ENCODE measurements at places on chromosomes 11 and 22.

- DNase-seq: no peak
Measured at GRCh38 chr11:1484695-1485503, 1.7 kb downstream of the MOB2 start.

GRCh38 chr11:12123799-12124198, 13.4 kb downstream of the MICAL2 start:
- DNase-seq: peak; percentile 49

GRCh38 chr22:41229730-41230400, 10.9 kb downstream of the CHADL start:
- DNase-seq: no peak

DNA sequence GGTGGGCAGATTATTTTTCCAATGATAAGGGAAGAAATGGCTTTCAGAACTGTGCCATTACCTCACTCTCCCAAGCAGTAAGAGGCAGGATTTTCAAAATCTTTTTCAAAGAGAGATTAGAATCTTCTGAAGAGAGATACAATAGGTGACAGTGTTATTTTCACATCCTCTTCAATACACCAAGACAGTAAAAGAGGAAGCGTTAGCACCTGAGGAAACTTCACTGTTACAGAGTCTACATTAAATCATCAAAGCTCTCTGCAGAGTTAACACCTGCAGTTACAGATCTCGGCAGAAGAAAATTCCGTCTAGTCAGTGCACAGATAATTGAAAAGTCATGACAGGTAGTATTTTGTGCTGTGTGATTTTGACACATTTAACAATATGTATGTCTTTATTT, 144.9 kb downstream of the PGR start:
- no peak for DNase-seq

DNA sequence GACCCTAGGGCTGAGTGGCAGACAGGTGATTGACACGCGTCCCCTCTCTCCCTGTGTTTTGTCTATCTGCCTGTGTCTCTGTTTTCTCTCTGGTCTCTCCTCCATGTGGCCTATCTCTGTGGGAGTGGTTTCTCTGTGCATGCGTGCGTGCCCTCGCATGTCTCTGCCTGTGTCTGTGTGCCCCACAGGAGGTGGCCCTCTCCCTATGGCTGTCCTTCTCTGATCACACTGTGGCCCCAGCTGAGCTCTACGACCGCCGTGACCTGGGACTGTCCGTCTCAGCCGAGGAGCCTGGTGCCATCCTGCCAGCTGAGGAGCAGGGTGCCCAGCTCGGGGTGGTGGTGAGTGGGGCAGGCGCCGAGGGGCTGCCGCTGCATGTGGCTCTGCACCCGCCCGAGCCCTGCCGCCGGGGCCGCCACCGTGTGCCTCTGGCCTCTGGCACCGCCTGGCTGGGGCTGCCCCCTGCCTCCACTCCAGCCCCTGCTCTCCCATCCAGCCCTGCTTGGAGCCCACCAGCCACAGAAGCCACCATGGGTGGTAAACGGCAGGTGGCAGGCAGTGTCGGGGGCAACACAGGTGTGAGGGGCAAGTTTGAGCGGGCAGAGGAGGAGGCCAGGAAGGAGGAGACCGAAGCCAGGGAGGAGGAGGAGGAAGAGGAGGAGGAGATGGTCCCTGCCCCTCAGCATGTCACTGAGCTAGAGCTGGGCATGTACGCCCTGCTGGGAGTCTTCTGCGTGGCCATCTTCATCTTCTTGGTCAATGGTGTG, 11.6 kb downstream of the TMEM132A start:
- DNase-seq: no peak

DNA sequence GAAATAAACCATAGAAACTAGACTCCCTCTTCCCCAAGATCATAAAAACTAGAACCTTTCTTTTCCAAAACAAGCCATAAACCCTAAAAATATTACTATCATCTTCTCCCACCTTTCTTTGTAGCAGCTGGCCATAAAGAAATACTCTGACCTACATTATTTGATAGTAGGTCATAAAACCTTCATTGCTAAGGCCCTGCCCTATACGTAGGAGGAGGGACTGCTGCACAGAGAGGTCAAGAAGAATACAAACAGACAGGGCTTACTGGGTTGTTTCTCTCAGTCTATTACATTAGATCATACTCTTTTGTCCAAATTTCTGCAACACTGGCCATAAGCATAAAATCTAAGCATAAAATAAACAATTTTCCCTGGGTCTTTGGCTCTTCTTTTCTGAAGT, 101.5 kb downstream of the TYR start:
- DNase-seq: no peak

GRCh38 chr11:10499452-10499851, 41.5 kb downstream of the RNF141 start:
- DNase-seq: no peak

- peak; percentile 81 for DNase-seq
Measured at GRCh38 chr11:74321487-74322188, 10.2 kb upstream of the P4HA3 start.

DNA sequence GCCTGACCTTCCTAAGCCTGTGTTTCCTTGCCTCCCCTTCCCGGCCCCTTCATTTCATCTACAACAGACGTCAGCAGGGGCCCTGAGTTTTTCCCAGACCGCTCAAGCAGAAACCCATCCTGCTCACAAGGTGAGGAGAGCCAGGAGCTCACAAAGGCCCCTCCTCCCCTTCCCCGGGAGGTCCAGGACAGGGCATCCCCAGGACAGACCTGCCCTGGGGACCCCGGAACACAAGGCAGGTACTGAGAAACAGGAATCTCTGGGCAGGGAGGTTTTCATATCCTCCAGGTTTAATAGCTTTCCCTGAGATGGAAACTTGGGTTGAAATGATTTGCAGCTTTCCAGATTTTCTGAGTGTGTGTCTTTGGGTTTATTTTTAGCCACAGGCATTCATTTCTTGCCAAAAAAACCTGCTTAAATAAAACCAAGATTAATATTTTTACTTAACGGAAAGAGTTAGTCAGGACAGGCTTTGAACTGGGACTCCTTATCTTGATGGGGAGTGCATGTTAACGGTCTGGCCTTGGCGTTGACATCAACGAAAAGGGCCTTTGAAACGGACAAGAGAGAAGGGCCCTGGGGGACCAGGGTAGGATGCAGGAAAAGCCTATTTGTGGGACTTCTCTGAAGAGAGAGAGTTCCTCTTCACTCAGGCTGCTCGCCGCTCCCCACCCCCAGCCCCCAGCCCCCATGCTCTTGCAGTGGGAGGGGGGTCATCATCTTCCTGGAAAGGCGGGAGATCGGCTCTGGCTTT, 38.5 kb downstream of the TIMP3 start:
- no peak for DNase-seq

DNA sequence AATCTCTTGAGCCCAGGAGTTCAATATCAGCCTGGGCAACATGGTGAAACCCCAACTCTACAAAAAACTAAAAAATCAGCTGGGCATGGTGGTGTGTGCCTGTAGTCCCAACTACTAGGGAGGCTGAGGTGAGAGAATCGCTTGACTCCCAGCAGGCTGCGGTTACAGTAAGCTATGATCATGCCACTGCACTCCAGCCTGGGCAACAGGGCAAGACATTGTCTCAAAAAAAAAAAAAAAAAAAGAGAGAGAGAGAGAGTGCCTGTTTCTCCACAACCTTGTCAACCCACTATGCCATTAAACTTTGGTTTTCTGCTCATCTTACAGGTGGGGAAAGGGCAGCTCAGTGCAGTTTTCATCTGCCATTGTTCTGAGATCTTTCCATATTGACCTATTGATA, 5.1 kb downstream of the FOLR3 start:
- no peak for DNase-seq

GRCh38 chr11:72038491-72038890, 39.8 kb downstream of the IL18BP start:
- peak; percentile 93 for DNase-seq

DNA sequence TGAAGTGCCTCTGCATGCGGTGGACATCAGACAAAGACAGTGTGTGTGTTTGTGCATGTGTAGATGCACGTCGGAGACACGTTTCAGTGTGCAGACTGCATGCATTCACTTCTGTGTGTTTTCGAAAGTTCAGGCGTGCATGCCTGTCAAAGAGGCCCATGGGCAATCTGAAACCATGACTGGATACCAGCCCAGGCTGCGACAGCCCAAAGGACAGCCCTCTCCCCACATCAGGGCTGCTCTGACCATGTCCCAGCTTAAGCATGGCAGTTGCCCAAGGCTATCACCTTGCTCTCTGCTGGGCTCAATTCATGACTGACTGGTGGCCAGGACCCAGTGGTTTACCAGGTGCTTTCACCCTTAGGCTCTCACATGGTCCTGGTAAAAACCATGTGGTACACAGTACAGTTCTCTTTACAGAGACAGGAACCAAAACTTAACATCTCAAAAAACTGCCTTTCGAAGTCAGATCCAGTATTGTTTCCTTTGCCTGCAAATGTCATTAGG, 423.7 kb upstream of the CADM1 start:
- DNase-seq: no peak

- DNase-seq: no peak
Measured at GRCh38 chr22:46846832-46847355, 84.4 kb downstream of the TBC1D22A start.

- DNase-seq: no peak
Measured at GRCh38 chr22:25281675-25282345, 62.4 kb downstream of the CRYBB2 start.

DNA sequence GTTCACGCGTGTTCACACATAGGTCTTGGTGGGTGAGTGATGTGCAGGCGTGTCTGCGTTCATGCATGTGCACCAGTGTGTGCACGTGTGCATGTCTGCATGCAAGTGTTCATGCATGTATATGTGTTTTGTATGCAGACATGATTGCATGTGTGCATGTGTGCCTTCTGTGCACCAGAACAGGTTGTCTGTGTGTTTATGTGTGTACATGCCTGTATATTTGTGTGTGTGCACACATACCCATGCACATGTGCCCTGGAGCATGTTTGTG, 4.9 kb downstream of the ZDHHC8 start:
- no peak for DNase-seq

DNA sequence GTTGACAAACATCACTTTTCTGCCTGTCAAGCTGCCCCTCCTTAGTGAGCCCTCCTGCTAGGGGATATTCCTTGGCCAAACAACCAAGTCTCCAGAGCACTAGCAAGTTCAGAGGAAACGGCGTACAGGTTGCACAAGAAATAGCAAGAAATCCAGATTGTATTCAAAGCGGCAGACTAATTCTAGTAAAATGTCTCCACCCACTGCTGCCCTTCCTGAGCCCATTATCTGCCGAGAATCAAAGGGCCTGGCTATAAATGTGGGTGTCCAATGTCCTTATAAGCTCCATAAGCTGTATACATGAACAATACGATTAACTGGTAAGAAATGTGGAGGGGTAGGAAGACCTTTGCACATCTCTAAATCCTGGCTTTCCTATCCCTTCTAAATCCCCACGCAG, 44.0 kb upstream of the AKIP1 start:
- peak; percentile 58 for DNase-seq

GRCh38 chr22:45966895-45967365, 10.0 kb downstream of the WNT7B start:
- no peak for DNase-seq

Data from foreskin fibroblast (primary cell).